Keratinocyte (primary cell): ENCODE measurements at places on chromosomes 11 and 22. TPM values are rescaled to one million over a fixed set of nuclear protein-coding genes. Genes with fewer than 3 reads are reported as not detected.

GRCh38 chr11:60592601-60593000 is 77.4 kb downstream of the MS4A13 start:
- DNase-seq, result no peak
- no peaks in the 10 kb centered on the region for H3K27me3 ChIP-seq
- H3K4me3 ChIP-seq, result no peak overlapping the region
- no peak overlapping the region for H3K27ac ChIP-seq
- no peaks in the 10 kb centered on the region for H3K4me1 ChIP-seq
- H3K36me3 ChIP-seq, result no peaks in the 10 kb centered on the region

GRCh38 chr22:44933666-44934453 is 75.9 kb downstream of the PHF21B start:
- peaks cover 12% of the 10 kb centered on the region for H3K27me3 ChIP-seq
- H3K36me3 ChIP-seq, result no peaks in the 10 kb centered on the region
- no peak for DNase-seq

DNA sequence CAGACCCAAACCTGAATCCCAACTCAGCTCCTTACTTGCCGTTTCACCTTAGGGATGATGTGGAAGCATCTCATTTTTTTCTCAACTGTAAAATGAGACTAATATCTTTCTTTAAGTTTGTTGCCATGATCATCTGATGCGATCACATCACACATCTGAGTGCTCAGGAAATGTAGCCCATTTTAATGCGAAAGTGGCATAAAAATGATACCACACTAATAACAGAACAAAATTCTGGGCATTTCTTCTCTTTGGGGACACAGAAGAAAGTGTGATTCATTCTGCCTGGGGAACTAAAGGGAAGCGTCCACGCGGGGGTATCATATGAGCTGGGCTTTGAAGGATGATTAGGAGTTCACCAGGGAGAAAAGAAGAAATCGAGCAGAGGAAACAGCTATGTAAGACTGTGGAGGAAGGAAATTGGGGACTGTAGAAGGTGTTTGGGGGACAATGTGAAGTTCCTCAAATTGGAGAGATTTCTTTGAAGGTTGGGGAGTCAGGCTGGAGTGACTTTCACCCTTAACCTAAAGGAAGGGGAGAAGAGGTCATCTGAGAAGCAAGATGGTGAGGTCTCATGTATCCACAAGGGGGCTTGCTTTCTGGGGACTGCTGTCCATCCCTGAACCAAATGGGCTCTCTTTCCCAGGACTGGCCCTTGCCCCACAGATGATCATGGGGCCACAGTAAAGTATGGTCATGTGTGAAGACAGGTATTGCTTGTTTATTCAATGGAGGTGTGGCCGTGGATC is 49.7 kb upstream of the NNMT start:
- H3K27ac ChIP-seq, result no peak overlapping the region
- no peaks in the 10 kb centered on the region for H3K27me3 ChIP-seq
- H3K4me1 ChIP-seq, result no peaks in the 10 kb centered on the region
- no peak overlapping the region for H3K4me3 ChIP-seq

DNA sequence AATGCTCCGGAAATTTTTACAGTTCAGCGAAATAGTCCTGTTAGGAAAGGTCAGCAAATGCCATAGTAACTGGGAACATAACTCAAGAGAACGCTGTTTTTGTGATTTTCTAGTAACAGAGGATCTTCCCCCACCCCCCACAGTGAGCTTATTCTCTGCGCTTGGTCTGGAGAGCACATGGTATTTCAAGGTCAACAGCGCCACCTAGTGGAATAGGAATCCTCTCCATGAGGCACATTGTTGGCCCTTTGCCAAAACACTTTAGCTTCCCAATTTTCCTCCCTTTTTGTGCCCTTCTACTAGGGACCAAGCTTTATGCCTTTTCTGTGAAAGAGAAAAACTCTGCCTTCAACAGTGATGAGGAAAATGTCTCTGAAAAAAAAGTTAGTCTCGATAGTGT is 13.2 kb upstream of the OR4C12 start:
- no peaks in the 10 kb centered on the region for H3K27me3 ChIP-seq
- H3K36me3 ChIP-seq, result no peaks in the 10 kb centered on the region
- no peaks in the 10 kb centered on the region for H3K4me1 ChIP-seq
- no peak overlapping the region for H3K27ac ChIP-seq
- H3K4me3 ChIP-seq, result no peak overlapping the region

DNA sequence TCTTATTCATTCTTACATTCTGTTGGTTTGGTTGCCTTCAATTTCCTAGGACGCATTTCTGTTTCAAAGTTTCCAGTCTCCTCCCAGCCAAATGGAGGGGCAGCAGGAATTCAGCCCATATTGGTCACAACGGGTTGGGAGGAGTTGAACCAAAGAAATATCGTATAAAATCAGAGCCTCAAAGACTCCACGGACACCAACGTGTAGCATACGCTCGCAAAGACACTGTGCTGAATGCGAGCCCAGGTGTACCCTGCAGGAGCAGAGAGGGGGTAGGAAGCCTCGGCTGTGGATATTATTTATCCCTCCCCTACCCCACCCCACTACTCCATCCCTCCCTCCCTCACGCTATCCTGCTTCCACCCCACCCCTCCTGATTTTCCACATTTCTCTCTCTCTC is 15.5 kb upstream of the CCND1 start:
- H3K4me1 ChIP-seq, result no peaks in the 10 kb centered on the region
- H3K27ac ChIP-seq, result no peak overlapping the region
- no peaks in the 10 kb centered on the region for H3K27me3 ChIP-seq
- DNase-seq, result no peak
- H3K36me3 ChIP-seq, result no peaks in the 10 kb centered on the region
- H3K4me3 ChIP-seq, result no peak overlapping the region

- peaks cover 2% of the 10 kb centered on the region for H3K4me1 ChIP-seq
- H3K36me3 ChIP-seq, result peaks cover 6% of the 10 kb centered on the region
- H3K27me3 ChIP-seq, result no peaks in the 10 kb centered on the region
- no peak overlapping the region for H3K27ac ChIP-seq
- no peak for DNase-seq
- no peak overlapping the region for H3K4me3 ChIP-seq
Observed at GRCh38 chr11:70298243-70298915, 27.9 kb downstream of the PPFIA1 start.

DNA sequence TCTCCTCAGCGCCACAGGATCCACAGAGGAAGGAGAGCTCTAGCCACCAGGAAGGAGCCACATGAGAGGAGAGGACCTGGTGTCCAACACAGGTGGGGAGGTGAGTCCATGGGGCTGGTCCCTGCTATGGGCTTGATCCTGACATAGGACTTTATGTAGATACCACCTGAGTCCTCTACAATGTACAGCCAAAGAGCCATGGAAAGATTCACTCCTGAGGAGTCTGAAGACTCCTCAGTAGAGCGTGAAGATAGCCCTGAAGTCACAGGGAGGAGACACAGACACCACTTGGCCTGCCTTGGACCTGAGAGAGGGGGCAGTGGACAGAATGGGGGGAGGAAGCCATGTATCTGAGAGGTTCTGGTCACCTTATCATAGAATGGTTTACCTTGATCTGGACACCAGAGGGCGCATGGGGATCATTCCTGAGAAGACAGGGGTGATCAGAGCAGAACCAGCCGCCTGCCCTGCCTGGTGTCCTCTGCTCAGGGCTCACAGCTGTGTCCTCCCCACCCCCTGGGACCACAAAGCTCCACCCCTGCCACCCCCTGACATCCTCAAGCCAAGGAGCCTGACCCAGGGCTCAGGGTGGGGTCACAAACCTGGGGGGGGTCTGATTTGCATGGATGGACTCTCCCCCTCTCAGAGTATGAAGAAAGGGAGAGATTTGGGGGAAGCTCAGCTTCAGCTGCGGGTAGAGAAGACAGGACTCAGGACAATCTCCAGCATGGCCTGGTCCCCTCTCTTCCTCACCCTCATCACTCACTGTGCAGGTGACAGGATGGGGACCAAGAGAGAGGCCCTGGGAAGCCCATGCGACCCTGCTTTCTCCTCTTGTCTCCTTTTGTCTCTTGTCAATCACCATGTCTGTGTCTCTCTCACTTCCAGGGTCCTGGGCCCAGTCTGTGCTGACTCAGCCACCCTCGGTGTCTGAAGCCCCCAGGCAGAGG is 77.0 kb downstream of the ZNF280B start:
- no peaks in the 10 kb centered on the region for H3K4me1 ChIP-seq
- H3K4me3 ChIP-seq, result no peak overlapping the region
- no peak overlapping the region for H3K27ac ChIP-seq

DNA sequence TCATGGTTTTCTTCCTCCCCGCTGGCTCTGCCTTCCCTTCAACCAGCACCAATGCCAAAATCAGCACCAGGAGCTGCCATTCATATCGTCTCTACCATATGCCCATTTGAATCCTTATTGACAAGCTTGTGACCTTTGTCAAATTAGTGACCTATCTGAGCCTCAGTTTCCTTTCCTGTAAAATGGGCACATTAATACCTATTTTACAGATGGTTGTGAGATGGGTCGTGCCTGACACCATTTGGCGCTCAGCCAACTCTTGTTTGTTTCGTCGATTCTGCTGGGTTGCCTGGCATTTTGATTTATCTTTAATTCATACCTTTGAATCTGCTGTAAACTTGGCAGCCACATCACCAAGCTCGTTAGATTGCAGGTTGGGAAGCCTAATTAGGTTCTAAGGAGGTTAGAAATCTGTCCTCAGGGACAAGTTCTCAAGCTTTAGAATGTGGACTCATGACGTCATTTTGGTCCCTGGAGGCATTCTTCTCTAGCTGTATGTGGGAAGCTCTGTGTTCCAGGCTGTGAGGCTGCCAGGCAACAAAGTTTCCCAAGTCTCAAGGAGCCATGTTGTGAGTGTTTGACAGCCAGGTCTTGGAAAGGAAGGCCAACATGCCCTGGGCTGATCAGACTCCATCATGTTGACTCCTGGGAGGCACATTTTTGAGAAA is 61.0 kb downstream of the RPS6KA4 start:
- no peaks in the 10 kb centered on the region for H3K36me3 ChIP-seq
- no peak overlapping the region for H3K4me3 ChIP-seq
- no peak overlapping the region for H3K27ac ChIP-seq
- no peaks in the 10 kb centered on the region for H3K27me3 ChIP-seq
- no peaks in the 10 kb centered on the region for H3K4me1 ChIP-seq

- H3K27me3 ChIP-seq, result no peaks in the 10 kb centered on the region
- no peak overlapping the region for H3K4me3 ChIP-seq
- no peak overlapping the region for H3K27ac ChIP-seq
- no peaks in the 10 kb centered on the region for H3K36me3 ChIP-seq
- DNase-seq, result no peak
- H3K4me1 ChIP-seq, result no peaks in the 10 kb centered on the region
Observed at GRCh38 chr22:29115682-29116288, 43.0 kb downstream of the KREMEN1 start.

The MS4A1 gene
- 0.06 to 0.82 TPM (median 0.07 TPM) in 3 replicates for polyA plus RNA-seq

The GAL3ST3 gene
- polyA plus RNA-seq, result not detected in 3 replicates

The GP1BB gene
- 0.05 to 0.23 TPM in 2 of 3 replicates, not detected in the other for polyA plus RNA-seq
